Smooth muscle cell of the pulmonary artery (primary cell): ENCODE measurements at places on chromosomes 4 and X. TPM values are rescaled to one million over a fixed set of nuclear protein-coding genes. Genes with fewer than 3 reads are reported as not detected.

The POLN gene
- 3.9 and 5.1 TPM in 2 replicates for total RNA-seq

The HSFX1 gene
- 1.1 and 1.7 TPM in 2 replicates for total RNA-seq

The NXF2 gene
- not detected in 2 replicates for total RNA-seq

The NWD2 gene
- total RNA-seq: not detected in 2 replicates

The GRIPAP1 gene
- total RNA-seq: 22.3 and 24.3 TPM in 2 replicates

The CYTL1 gene
- 0.36 and 0.72 TPM in 2 replicates for total RNA-seq

The PNMA6A gene
- total RNA-seq: 2.9 and 3.3 TPM in 2 replicates

The CENPU gene
- 3.4 and 5.2 TPM in 2 replicates for total RNA-seq

The EDNRA gene
- 9.3 and 17.1 TPM in 2 replicates for total RNA-seq

The GJB1 gene
- not detected in 2 replicates for total RNA-seq

The ANOS1 gene
- 4.1 and 18.8 TPM in 2 replicates for total RNA-seq

The EREG gene
- 0.23 and 7.9 TPM in 2 replicates for total RNA-seq

The ELOVL6 gene
- 14.2 and 14.5 TPM in 2 replicates for total RNA-seq

The SPATA4 gene
- 0.23 and 0.46 TPM in 2 replicates for total RNA-seq

The PRDM8 gene
- 4.9 and 6.8 TPM in 2 replicates for total RNA-seq

The ZCCHC18 gene
- total RNA-seq: 0.52 and 1.7 TPM in 2 replicates

The MAGEC3 gene
- total RNA-seq: not detected in 2 replicates

The ASB9 gene
- 0.26 and 0.36 TPM in 2 replicates for total RNA-seq

The CT45A5 gene
- not detected in 2 replicates for total RNA-seq

The CABS1 gene
- not detected in 2 replicates for total RNA-seq

The CD38 gene
- total RNA-seq: 0.07 TPM in 1 of 2 replicates, not detected in the other

The MAGEB3 gene
- total RNA-seq: not detected in 2 replicates

The CT45A3 gene
- not detected in 2 replicates for total RNA-seq

The RAB33B gene
- 14.9 and 16.4 TPM in 2 replicates for total RNA-seq

The GLOD5 gene
- total RNA-seq: not detected in 2 replicates

The SLC10A6 gene
- total RNA-seq: 0.20 TPM in 1 of 2 replicates, not detected in the other

The COL4A5 gene
- total RNA-seq: 130 and 267 TPM in 2 replicates

The UNC5C gene
- 3.5 and 10.1 TPM in 2 replicates for total RNA-seq

The TMSB15C gene
- total RNA-seq: 1.3 and 1.7 TPM in 2 replicates

The BTK gene
- not detected in 2 replicates for total RNA-seq

The RAB41 gene
- total RNA-seq: not detected in 2 replicates

The RNF175 gene
- total RNA-seq: not detected in 2 replicates

The PCDH19 gene
- 0.03 and 0.07 TPM in 2 replicates for total RNA-seq

The CD99L2 gene
- total RNA-seq: 73.6 and 85.5 TPM in 2 replicates

The C1GALT1C1 gene
- 42.7 and 59.3 TPM in 2 replicates for total RNA-seq

The IL2RG gene
- total RNA-seq: not detected in 2 replicates

The ADRA2C gene
- 0.40 and 0.72 TPM in 2 replicates for total RNA-seq

The CACNA1F gene
- total RNA-seq: not detected in 2 replicates
